ENCODE measurements at places on chromosomes 1 and 21.

DNA sequence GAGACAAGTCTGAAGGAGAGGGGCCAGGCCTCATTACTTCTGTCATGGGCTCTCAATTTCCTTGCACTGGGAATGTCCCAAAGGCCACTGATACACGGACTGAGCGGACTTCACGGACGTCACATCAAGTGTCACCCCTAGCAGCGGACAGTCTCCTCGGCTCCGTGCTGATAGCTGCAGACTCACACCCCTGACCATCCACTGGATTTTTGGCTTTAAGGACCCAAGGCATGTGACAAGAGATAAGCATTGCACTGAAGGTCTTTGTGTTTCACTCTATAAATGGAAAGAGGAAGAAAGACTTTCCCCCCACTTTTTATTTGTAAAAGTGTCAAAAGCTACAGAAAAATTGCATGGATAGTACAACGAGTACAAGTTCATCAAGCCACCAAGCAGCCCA lies 200.4 kb upstream of the FGGY start:
- DNase-seq: no peak

- DNase-seq: peak; percentile 90
Measured at GRCh38 chr1:3410142-3410925, 44.1 kb upstream of the ARHGEF16 start.

GRCh38 chr1:151534662-151535278 lies 5.3 kb upstream of the TUFT1 start:
- peak; percentile 82 for DNase-seq

GRCh38 chr1:42934541-42935312 lies 23.9 kb downstream of the SLC2A1 start:
- peak; percentile 0 for DNase-seq

DNA sequence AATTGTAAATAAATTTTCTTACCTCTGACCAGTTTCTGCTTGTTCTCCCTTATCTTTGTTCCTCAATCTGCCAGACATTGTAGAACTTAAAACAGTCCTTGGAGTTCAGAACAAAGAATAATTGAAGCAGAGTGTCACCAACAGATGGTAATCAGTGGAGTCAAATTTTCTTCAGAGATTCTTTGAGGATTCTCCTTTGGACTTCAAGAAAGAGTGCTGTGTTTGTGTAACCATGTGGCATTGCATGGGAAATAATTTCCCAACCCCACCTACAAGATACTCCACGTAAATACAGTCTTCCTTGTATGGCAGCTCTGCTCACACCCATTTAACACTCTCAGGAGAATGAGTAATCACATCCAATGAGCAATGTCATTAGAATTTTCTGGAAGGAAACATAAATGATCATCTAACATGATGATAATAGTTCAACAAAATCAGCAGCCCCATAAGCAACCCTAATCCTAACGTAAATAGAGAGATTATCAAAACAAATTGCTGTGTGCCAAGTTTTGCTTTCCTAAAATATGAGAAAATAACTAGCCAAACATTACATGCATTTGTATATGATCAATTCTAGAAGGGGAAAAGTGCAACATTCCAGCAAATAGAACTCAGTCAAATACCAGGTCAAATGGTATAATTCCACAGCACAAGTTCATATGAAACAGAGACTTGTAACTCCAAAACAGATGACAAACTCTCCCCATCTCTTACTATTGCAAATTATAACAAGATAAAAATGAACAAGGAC lies 6.9 kb upstream of the DENND1B start:
- DNase-seq: no peak

GRCh38 chr1:17439250-17440073 lies at the start of gene RCC2:
Gene RCC2, minus strand, starts transcription at chr1:17439677. Its CDS starts 1,163 bp downstream, at chr1:17438514.
- peak; percentile 87 for DNase-seq

- DNase-seq: no peak
Measured at GRCh38 chr1:172145231-172145651, 275.2 kb upstream of the C1orf105 start.

DNA sequence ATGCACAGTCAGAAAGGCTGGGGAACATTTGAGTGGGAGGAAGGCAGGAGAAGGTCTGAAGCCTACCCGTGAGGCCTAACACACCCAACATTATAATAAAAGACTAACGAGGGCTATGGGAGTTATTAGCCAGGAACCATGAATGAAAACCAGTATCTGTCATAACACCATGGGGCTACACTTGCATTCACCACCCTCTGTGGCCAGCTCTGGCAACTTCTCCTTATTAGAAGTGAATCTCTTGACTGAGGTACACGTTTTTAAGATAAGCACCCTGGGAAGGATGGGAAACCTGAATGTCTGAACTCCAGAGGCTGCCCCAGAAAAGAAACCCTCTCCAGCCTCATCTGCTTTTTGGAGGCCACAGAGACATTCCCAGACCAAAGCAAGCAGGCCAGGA lies 204.3 kb upstream of the RAB4A start:
- DNase-seq: no peak

DNA sequence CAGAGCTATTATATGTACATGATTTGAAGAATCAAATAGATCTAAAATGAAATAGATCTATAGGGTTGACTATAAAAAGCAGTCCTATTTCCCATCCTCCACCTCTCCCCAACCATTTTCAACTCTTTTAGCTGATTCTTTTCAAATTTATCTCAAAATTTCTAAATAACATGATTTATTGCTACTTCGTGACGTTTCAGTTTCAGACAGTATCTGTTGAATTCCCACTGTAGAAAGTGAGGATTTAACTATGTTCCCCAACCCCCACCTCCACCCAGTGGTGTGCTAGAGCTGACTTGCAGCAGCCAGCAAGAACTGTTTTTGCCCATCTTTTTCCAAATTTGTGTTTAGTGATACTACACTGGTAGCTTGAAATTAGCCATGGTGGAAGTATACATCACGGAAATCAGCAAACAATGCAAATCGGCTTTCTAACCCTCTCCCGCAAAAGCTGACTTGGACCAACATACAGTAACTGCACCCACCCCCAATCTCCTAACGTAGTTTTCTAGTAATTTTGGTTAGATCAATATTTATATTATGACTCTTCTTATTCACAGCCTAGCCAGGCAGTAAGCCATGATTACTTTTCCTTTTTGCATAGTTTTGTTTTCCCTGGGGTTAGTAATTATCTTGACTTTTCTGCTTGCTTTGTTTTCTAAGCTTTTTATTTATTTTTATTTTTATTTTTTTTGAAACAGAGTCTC lies 10.9 kb downstream of the SEMA4A start:
- no peak for DNase-seq

DNA sequence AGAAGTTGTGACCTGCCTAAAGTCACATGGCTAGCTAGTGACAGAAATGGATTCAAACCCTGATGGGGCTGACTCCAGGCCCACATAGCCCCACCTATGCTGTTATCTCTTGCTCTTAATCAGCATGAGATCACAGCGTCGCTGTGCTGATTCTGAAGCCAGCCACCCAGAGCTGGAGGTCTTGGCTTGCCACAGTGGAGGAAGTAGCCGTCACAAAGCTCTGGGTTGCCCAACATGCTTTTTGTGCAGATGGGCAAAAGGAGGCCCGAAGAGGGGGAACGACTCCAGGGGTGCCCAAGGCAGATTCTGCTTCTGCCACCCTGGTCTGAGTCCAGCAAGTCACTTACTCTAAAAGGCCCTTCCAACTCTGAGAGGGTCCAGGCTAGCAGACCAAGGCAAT lies 14.7 kb upstream of the MFSD2A start:
- no peak for DNase-seq

DNA sequence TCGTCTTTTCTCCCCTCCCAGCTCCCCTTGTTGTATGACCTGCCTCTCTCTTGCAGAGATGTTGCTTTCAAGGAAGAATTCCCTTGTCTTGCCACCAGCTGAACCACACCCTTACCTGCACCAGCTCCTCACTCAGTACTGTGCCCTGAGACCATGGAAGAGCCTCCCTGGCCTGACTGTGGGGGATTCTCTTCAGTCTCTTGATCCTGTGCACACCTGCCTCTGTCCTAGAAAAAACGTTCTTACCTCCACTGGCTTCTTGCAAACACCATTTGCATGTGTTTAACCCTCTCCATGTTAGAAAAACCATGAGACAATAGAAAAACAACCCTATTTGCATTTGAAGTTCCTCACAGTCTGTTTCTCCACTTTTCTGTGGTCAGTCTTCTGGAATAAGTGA lies 43.3 kb upstream of the FCRL4 start:
- no peak for DNase-seq

DNA sequence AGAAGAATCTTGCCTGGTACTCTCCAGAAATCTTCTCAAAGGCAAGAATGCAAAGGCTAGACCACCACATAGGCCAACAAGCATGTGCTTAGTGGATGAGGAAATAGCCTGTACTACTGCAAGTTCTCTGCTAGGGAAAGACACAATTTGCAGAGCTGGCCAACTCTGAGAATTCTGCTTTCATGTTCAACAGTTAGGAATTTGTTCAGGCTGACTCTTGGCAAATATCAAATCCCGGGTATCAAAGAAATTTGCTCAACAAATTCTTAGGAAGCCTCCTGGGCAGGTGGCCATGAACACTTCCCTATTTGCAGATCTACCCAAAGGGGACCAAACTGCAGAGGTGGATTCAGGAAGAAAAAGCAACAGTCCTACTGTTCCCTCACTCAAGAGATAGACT lies 15.0 kb upstream of the H3-3A start:
- DNase-seq: peak; percentile 67

- no peak for DNase-seq
Measured at GRCh38 chr21:17414766-17415165, 98.1 kb upstream of the CXADR start.

- DNase-seq: peak; percentile 99
Measured at GRCh38 chr1:18956193-18957135, at the start of gene IFFO2. Gene IFFO2, minus strand, starts transcription at chr1:18956676. Its CDS starts 344 bp downstream, at chr1:18956332.

GRCh38 chr1:225917536-225917935 lies 6.5 kb downstream of the PYCR2 start:
- no peak for DNase-seq

- DNase-seq: no peak
Measured at GRCh38 chr1:230160957-230161771, 94.1 kb downstream of the GALNT2 start.

DNA sequence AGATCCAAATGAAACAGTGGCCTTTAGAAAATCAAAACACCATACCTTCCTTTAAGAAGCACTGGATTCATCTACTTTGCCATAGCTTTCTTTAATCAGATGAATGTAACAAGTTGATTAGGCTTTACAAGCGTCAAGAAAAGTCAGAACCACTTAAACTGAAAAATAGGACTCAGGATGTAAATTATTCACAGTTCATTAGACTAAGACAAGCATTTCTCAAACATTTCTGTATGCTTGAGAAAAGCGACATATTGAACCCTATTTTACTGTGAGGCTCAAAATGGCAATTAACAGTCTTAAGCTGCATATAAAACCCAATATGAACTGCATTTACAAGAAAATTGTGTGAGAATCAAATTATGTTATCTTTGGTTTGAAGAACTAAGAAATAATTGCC lies 256.7 kb upstream of the SNX7 start:
- DNase-seq: no peak

Measured in astrocyte of the hippocampus (primary cell).